ENCODE measurements at places on chromosomes 11 and 22.

GRCh38 chr11:65425105-65425970 is 2.7 kb downstream of the NEAT1 start:
- peak; percentile 81 for DNase-seq

GRCh38 chr11:19398772-19399527 is 158.2 kb upstream of the E2F8 start:
- DNase-seq = no peak

DNA sequence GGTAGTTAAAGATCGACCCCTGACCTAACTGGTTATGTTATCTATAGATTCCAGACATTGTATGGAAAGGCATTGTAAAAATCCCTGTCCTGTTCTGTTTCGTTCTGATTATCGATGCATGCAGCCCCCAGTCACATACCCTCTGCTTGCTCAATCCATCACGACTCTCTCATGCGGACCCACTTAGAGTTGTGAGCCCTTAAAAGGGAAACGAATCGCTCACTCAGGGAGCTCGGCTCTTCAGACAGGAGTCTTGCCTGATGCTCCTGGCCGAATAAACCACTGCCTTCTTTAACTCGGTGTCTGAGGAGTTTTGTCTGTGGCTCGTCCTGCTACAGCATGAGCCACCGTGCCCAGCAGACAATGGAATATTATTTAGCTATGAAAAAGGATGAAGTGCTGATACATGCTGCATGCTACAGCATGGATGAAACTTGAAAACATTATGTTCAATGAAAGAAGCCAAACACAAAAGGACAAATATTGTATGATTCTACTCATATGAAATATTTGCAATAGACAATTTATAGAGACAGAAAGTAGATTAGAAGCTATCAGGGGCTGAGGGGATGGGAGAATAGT is 12.0 kb upstream of the LGALS2 start:
- DNase-seq = no peak

- no peak for DNase-seq
Observed at GRCh38 chr11:2194877-2195755, 23.5 kb upstream of the TH start.

DNA sequence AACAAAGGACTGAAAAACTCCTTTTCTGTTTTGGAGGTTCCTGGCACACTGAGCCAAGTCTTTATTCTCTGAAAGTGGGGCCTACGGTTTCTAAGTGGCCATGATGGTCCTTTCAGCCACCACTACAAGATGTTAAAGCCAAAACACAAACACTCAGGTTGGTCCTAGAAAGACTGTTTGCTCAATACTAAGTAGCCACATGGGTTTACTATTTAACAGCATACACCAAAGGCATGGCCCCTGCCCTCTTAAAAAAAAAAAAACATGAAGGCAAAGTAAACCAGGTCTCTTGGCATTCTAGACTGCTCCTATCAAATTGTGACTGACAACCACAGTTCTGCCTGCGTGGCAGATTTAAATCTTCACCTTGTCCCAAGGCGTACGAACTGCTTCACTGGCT is 123.6 kb upstream of the BID start:
- DNase-seq = no peak

- peak; percentile 97 for DNase-seq
Observed at GRCh38 chr11:1763796-1764661, at the start of gene CTSD. Gene CTSD, minus strand, starts transcription at chr11:1763927. Its CDS starts 68 bp downstream, at chr11:1763859.

GRCh38 chr22:19065929-19066328 is 56.3 kb downstream of the DGCR2 start:
- DNase-seq = peak; percentile 33

DNA sequence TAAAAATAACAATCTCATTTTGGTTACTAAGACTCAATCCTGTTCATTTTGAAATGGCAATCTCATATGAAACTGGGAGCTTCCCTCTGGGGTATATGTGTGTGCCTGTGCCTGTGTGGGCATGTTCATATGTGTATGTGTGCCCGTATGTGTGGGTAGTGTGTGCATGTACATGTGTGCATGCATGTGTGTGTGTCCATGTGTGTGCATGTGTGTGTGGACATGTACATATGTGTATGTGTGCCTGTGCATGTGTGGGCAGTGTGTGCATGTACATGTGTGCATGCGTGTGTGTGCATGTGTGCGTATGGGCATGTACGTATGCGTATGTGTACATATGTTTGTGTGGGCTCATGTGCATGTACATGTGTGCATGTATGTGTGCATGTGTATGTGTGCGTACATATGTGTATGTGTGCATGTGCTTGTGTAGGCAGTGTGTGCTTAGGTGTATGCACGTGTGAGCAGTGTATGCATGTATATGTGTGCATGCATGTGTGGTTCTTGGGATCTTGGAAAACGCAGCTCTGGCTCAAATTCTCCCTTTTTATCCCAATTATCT is 24.5 kb upstream of the CACNG2 start:
- no peak for DNase-seq

DNA sequence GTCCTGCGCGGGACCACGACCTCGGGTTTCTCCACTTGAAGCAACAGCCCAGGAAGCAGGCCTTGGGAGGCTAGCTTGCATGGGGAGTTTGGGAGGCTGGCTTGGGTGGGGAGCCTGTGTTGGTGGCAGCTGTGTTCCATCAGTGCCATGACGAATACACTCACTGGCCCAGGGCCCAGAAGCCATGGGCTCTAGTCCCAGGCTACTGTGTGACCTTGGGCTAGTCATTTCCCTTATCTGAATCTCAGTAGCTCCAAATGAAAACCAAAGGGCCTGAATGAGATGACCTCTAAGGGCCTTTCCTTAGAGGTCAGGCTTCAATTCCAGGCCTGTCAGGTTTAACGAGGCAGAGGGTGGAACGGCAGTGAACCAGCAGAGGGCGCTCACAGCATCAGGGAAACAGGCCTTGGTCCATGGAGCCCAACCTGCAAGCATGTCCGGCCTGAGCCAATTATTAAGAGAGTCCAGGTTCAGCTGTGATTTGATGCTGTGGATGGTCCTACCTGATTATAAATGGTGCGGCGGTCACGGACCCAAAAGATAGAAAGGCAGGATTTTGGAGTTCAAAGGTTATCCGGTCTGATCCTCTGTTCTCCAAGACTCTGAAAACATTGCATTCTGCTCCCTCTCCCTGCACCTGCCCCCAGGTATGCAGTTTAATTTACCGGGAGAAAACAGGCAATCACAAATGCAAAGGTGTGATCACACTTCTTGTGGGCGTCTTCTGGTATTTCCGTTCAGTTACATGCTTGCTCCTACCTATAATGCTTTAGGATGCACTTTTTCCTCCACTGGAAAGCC is 15.9 kb downstream of the PTPN5 start:
- DNase-seq = peak; percentile 82

DNA sequence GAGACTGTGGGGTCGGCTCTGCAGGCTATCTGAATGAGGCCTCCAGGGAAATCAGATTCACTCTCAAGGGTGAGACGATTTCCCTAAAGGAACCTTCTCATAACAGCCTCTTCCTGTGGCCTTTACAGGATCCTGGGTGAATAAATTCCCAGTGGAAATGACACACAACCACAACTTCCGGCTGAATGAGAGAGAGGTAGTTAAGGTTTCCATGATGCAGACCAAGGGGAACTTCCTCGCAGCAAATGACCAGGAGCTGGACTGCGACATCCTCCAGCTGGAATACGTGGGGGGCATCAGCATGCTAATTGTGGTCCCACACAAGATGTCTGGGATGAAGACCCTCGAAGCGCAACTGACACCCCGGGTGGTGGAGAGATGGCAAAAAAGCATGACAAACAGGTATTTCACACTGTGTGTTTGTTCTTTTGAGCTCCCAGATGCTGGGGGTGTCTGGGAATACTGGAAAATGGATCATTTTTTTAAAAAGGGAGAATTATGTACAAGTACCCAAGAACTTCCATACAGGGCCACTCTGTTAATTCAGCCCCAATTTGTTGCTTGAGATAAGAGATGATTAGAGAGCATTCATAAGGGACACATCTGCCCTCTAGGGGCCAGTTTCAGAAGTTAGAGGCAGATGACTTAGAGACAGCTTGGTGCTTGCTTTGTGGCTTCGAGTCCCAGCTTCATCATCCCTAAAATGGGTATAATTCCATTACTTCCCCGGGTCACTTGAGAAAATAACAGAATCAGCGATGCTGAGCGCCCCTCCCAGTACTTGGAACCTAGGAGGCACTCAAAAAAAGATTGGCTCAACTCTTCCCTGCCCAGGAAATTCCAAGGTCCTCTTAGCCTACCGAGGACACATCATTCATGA is 10.2 kb downstream of the SERPIND1 start:
- no peak for DNase-seq

DNA sequence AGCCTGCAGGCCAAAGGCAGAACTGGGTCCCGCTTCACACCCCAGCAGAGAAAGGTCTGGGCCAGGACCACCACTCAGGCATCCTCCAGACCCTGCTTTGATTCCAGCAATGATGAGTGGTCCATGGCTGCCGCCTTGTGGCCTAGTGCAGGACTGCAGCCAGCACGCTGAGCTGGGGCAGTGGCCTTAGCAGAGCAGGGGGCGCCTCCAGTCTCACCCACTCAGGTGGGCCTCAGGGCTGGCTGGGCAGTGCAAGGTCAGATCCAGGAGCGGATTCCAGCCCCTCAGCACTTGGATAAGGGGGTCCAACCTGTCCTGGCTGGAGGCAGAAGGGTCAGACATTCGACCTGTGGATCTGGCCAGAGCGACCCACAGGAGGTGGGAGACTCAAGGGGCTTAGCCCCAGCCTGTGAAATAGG is 9.6 kb upstream of the PDE2A start:
- DNase-seq = no peak

DNA sequence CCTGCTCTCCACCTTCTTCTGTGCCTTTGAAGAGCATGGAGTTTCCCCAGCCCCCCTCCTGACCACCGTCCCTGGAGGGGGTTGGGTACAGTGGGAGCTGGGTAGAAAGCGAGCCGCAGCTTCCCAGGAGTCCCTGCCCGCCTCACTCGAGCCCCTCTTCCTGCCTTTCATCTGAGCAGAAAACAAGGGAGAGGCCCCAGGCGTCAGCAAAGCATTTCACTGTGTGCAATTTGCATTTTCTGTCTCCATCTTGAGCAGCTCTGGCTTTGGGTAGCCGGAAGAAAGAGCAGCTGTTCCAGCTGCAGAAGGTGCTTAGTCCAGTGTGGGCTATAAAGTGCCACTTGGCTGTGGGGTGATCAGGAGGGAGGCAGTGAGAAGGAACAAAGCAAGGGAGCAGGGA is 229.7 kb downstream of the CEP164 start:
- no peak for DNase-seq

DNA sequence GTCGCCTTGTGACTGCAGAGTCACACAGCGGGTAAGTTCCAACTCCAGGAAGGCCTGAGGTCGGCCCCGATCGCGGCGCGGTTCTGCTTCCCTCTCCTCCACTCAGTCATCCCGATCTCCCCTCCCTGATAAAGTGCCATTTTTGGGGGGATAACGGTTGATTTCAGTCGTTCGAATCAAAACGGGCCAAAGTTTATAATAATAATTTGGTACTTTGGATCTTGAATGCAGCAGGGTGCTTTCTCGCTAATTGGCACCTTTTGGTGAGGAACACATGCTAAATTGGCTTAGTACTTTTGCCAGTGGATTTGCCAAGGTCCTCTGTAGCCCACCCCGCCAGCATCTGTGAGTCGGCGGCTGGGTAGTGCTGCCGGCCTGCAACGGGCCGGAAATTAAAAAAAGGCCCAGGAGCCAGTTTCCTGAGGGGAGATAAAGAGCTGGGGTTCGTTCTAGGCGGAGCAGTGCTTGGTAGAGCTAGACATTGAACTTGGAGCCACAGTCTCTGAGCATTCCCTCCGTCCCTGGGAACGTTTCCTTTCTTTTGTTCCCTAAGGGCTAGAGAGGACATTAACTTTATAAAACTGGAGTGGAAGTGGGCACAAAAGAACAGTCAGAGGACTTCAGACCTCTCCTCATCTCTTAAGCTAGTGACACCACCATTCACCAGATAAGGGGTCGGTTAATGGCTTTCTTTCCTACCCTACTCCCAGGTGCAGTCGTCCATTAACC is 997 bp downstream of the UBE2L3 start:
- no peak for DNase-seq

DNA sequence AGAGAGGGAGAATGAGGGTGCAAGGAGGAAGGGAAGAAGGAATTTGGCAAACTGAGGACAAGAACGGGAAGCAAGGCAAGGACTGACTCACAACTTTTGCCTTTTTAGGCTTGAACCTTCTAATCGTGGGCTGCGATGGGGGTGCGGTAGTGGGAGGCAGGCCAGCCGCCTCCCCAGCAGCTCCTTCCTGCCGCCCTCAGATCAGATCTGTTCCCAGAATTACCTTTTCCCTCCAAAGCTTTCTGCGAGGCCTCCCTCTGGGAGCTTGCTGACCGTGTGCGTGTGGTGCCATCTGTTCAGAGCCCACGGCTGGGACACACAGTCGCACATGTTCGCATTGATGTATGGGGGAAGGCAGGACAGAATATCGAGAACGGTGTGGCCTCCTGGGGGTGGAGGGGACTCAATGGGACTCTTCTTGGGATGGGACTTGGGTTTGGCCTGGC is 86.9 kb upstream of the PARVA start:
- DNase-seq = peak; percentile 19

- no peak for DNase-seq
Observed at GRCh38 chr11:124080327-124081001, 34.8 kb upstream of the VWA5A start.

DNA sequence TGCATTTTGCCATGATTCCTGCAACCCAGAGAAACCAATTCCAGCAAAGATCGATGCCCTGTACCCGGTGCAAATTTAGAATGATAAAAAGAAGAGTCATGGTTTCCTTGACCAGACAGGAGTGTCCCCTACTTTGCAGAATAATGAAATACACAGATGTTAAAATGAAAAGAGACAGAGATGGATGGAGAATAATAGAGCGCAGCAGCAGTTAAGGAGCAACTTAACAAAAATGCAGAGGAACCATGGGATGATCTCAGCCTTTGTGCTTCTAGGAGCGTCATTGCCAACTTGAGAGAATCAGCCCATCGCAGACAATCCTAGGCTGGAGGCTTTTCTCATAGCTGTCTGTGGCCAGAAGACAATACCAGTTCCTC is 127.1 kb downstream of the LDLRAD3 start:
- DNase-seq = no peak

- no peak for DNase-seq
Observed at GRCh38 chr11:71962428-71963038, 33.7 kb downstream of the RNF121 start.

- no peak for DNase-seq
Observed at GRCh38 chr22:41857155-41857859, 24.4 kb downstream of the SREBF2 start.

All from cardiac septum (tissue), 1 donor.